Right forelimb (tissue), 1 donor: ENCODE measurements at places on chromosomes 2 and 18.
A peak's percentile ranks its signal among the peaks of the same experiment; 100 is the strongest.

DNA sequence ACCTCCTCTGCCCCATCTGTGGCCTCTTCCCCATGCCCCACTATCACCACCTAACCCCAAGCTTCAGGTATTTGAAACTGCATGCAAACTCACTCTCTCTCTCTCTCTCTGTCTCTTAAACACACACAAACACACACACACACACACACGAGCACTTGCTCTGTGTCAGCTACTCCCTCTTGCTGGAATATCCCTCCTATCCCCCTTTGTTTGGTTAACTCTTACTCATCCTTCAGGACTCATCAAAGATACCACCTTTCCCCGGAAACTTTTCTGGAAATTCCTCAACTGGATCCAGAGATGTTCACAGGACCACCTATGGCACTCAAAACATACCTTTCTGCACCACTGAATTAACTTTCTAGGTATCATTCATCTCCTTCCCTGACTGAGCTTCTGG, 222.8 kb upstream of the TMEM200C start:
- DNase-seq = no peak

GRCh38 chr2:237072067-237072931, 13.4 kb upstream of the COPS8 start:
- DNase-seq = peak; percentile 85

GRCh38 chr2:140654565-140654964, 1476.3 kb downstream of the LRP1B start:
- no peak for DNase-seq

- DNase-seq = no peak
Measured at GRCh38 chr2:130303169-130303568, 39.5 kb upstream of the IMP4 start.

DNA sequence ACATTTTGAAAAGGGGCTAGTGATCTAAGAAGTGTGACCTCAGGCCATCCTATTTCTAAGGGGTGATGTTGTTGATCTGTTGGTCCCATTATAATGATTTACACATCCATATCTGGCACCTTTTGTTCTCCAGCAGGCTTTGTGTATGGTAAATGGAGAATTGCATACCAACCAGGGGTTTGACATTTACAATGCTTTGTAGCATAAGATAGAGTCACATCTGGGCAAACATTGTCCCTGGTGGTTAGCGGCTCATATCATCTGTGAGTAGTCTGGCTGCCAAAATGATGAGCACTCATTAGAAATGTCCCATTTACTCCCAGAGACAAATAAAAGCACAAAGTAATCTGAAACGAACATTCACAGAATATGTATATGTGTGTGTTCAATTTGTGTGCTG, 1775.5 kb upstream of the CELF4 start:
- no peak for DNase-seq

- DNase-seq = no peak
Measured at GRCh38 chr2:241903121-241904010, 33.8 kb downstream of the RTP5 start.

DNA sequence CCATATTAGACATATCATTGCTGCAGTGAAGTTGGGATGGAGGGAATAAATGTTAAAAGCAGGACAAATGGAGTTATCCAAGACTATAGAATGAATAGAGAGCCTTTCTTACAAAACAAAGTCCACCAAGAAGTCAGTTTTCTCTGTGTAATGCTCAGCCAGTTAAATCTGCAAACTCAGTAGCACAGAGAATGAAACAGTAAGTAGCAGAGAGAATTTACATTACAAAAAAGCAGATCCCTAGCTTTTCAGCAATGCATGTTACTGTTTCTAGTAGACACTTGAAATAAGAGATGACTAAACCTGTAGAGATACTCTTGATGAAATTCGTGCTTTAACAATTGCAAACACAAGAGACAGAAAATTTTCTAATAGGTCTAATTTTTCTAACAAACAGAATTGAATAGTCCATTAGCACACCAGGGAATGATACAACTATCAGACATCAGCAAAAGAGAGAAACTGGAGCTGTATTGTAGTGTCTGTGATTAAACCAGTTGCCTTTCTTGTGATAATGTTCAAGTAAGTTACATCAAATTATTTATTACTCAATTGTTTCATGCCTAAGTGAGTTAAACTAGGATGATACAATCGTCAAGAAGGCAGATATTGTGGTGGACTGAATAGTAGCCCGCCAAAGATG, 322.2 kb upstream of the DDX18 start:
- no peak for DNase-seq

GRCh38 chr2:160169471-160169870, 30.6 kb downstream of the ITGB6 start:
- DNase-seq = no peak

DNA sequence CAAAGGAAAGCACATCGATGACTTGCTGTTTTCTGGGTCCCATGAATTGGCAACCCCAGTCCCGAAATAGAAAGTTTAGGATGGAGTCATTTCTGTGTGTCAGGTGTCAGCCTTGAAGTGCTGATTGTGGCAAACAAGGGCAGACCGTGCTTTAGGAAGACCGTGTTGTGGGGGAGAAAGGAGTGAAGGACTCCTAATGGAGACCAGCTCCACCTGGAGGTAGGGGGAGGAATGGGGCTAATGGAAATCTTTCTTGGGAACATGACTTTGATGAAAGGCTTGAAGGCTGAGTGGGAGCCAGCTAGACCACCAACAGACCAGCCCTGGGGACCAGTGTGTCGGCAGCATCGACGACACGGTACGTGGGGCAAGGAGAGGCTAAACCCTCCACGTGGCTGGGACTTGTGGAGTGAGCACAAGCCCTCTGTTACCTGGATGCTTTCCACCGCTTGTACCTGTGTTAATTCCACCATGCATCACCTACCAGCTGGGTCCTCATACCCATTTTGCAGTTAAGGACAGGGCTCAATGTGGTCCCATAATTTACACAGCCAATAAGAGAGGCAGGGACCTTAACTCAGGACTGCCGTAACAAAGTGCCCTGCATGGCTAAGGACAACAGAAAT, 104.2 kb downstream of the SH3BP4 start:
- DNase-seq = no peak

GRCh38 chr2:102001767-102002142, 10.0 kb downstream of the IL1R2 start:
- no peak for DNase-seq

DNA sequence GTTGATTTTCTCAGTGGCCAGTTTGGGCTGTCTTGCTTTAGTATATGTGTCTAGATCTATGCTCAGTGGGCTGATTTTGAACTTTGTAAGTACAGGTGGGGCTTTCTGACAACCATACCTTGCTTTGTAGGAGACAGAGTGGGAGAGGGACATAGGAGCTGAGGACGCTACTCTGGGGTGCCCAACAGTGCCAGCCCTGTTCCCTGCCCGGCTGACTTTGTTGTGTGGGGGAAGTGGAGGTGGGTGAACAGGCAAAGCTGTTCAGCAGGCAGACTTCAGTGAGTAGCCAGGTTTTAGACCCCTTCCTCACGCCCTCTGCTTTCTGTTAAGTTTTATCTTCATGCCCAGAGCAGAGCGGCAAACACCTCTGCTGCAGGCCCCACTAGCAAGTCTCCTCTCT, 44.2 kb upstream of the DOCK10 start:
- no peak for DNase-seq

DNA sequence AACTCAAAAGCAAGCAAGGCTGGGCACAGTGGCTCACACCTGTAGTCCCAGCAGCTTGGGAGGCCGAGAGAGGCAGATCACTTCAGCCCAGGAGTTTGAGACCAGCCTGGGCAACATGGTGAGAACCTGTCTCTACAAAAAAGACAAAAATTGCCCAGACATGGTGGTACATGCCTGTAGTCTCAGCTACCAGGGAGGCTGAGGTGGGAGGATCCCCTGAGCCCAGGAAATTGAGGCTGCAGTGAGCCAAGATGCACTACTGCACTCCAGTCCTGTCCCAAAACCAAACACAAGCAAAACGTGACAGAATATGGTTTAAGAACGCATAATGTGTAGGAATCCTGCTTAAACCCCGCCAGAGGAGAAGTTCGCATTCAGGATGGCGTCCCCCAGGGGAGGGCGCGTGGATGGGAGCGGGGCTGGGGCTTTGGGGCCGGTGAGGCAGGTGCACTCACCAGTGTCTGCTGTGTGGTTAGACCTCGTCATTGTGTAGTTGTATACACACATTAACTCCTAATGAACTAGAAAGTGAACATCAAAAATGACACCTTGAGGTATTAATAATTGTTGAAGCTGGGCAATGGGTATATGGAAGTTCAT, 5.4 kb downstream of the COLEC11 start:
- no peak for DNase-seq

DNA sequence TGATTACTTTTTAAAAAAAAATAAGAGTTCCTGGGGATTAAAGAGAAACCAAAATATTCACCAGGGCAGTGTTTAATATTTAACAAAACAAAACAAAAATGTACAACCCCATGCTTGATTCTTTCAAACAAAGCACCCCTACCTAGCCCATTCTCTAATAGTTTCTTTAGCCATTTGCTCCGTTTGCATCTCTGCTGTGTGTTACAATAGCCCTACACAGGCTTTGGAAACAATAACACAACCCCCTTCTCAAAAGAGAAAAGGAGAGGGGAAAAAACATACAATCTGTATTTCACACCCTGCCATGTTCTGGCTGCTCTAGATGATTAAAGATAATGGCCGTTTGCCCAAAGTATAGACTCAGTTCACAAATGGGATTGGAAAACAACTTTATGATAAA, 302.9 kb downstream of the CPS1 start:
- DNase-seq = no peak

- DNase-seq = no peak
Measured at GRCh38 chr2:135844301-135844895, 7.4 kb upstream of the LCT start.

DNA sequence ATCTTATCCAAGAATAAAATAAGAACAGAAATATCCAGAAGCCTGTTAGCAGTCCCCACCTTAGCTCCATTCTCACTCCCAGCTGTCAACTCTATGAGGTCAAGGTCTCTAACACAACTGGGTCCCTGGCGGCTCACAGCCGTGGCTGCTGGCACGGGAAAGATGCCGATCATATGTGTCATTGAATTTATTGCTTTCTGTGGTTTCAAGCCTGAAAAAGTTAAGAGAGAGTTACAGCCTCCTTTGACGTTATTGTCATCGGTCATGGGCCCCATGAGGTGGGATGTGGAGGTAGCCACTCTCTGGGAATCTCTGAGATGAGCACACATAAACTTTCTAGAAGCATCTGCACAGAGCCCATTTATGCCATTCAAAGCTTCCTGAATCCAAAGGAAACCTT, 28.7 kb upstream of the CABLES1 start:
- no peak for DNase-seq

DNA sequence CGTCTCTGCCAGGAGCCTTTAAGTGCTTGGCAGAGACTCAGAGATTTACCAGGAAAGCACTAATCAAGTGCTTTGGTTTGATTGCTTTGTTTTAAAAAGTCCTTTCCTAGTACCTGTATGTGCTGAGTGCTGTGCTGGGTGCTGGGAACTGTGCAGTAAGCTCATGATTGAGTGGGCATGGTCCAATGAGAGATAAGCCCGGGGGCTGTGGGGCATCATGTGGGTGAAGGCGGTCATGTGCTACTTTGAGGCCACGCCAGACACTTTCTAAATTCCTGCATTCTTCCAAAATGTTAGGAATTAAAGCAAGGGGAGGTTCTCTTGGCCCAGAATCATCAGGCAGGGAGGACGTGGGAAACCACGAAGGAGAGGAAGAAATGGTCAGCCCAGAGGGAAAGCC, 109.0 kb downstream of the ACAA2 start:
- no peak for DNase-seq

DNA sequence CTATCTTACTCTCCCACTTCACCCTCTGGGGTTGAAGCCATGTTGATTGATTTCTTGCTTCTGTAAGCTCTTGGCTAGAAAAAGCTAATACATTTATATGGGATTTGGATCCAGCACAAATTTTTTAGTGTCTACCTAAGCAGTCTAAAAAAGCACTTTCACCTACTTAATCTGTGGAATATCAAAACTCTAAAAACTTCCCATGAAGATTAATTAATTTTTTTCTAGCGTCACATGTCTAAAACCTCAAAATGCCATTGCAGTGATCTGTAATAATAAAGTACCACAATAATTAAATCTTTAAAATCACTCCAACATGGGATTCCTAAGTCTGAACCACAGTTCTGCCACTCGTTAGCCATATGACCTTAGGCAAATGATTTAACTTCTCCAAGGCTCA, 180.1 kb downstream of the EN1 start:
- no peak for DNase-seq

DNA sequence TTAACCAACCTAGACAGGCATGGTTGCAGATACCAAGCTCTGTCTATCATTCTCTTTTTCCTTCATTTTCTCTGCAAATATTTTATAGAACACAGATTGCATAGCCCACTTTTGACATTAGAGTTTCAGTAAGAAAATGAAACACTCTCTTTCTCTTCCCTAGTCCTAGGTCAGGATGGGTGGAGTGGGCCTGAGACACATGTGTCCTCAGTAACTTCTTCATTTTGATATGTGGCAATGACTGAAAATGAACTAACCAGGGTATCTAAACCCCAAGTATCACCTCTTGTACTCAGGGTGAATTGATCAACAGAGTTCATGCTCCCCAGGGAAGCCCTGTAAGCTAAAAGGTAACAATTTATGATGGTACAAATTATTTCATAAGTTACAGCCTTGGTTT, 37.0 kb upstream of the KYNU start:
- no peak for DNase-seq

GRCh38 chr2:38106405-38107094, 30.6 kb upstream of the CYP1B1 start:
- DNase-seq = no peak

GRCh38 chr2:28454016-28454930, 41.6 kb upstream of the PLB1 start:
- DNase-seq = no peak
